AG08395 (cell line): ENCODE measurements at places on chromosomes 5 and 9.

GRCh38 chr5:64457846-64458245 lies 48.0 kb upstream of the RGS7BP start:
- no peak for DNase-seq

DNA sequence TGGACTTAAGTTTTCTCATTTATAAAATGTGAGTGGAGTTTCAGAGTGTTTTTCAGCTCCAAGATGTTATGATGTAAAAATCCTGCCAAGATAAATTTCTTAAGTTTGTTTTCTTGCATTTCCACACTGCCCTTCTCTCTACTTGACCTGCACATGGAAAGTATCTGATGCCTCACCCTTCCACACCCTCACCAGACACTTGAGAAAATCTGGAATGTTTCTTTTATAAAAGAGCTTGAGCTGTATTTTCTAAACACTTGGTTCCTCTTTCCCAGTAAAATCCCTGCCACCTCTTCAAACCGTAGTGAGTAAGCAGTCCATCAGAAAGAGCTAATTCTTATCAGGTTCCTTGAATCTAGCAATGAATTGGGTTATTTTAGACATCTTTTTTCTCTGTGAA lies 42.9 kb downstream of the FOXD1 start:
- DNase-seq, result no peak

GRCh38 chr9:17894501-17895160 lies 315.8 kb downstream of the SH3GL2 start:
- DNase-seq, result no peak

DNA sequence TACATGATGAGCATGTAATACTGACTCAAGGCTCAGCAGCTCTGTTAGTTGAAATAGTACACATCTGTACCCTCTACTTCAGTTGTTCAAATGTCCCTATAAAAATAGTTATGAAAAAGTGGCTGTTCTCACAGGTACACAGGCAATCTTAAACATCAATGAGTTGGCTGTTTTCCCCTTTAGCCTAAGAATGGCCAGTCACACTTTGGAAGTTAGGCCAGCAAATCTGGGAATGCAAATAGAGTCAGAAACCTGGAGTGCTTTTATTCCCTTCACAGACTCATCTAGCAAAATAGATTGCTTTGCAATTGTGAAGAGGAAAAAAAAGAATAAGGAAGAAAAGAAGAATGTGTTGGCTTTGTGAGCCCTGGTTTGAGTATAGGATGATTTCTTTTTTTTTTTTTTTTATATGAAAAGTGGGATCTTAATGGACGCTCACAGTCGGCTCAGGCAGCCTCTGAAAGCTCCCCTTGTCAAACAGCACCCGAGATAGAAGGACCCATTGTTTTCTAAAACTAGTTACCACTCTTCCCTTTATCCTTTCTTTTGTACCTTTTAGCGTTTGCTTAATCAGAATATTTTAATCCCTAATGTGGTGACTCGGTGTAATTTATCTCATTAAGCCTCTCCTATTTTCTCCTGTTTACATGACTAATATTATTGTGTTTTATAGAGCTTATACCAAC lies 27.9 kb upstream of the TLE1 start:
- no peak for DNase-seq

DNA sequence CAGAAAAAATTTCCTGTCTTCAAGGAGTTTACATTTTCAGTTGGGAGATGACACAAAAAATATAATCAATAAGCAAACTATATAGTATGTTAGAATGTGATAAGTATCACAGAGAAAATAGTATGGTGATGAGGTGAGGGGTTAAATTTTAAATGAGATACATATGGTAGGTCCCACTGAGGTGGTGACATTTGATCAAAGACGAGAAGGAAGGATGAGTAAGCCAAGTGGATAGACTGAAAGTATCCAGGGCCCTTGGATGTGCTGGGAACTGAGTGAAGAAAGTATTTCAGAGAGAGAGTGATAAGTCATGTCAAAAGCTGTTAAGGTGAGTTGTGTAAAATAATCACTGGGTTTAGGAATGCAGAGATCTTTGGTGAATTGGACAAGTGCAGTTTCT lies 3.5 kb downstream of the CCDC192 start:
- DNase-seq, result no peak

DNA sequence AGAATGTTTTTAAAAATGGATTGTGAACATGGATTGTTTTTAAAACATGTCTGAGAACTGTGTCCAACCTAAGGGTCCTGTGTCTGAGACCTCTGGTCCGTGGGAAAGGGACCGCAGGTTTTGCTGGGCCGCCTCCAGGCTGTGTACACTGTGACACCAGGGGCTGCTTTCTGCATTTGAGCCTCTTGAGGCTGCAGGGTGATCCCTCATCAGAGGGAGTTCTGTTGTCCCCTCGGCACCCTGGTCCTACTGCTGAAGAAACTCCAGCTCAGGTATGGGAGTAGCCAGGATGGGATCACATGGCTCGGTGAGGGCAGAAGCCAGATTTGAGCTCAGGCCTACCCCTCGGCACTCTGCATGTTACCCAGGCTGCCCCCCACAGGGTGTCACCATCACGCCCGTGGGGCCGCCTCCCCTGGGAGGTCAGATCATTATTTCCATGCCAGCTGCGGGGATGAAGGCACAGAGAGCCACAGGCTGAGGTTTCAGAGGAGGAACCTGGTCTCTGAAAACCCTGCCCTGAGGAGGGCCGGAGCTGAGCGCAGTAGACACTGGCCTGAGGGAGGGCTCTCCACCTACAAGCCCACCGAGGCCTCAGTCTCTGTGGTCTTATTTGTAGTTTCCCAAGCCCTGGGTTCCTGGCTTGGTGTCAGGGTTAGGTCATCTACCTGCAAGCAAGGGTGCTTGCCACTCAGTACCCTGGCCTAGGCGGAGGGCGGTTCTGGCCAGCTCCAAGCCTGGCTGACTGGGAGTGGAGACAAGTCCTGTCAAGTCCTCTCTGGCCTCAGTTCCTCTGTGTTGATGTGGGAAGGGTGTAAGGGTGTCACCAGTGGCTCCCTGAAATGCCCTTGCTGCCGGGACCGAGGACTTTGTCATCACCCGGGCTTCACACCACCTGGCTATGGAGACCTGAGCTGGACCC lies 2.8 kb downstream of the PRR7 start:
- DNase-seq, result no peak

DNA sequence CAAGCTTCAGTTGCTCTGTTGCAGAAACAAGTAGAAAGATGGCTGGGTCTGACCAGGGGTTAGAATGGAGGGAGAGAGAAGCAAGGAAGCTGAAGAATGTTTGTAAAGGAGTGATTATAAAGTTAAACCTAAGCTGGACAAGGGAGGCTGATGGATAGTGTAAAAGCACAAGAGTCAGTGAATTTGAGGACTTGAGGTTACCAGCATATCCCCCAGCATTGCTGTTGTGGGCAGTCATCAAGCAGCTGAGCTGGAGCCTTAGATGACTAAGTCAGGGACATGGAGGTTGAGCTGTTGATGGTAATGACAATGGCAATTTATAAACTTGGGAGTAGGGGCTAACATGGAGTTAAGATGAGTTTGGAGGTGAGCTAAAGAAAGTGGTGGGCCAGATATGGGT lies 131.5 kb downstream of the ERCC6L2 start:
- peak; percentile 58 for DNase-seq

GRCh38 chr9:133169102-133169501 lies 5.4 kb upstream of the GBGT1 start:
- DNase-seq, result no peak

- no peak for DNase-seq
Observed at GRCh38 chr5:96817506-96817905, 9.8 kb upstream of the ERAP1 start.

DNA sequence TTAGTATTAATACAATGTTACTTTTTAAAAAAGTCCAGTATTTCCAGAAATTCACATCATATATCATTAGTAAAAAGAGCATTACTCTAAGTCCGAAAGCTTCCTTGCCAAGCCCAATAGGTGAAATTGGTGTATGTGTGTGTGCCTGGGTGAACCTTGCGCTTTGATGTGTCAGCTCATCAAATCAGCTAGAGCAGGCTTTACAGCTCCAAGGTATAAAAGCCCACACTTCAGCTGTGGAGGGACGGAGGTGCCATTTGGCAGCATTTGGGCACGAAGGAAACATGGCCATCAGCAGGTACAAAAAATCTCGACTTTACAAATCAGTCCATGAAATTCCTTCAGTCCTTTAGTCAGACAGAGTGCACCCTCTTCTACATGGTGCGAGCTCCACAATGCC lies 76.5 kb upstream of the IL7R start:
- DNase-seq, result no peak

DNA sequence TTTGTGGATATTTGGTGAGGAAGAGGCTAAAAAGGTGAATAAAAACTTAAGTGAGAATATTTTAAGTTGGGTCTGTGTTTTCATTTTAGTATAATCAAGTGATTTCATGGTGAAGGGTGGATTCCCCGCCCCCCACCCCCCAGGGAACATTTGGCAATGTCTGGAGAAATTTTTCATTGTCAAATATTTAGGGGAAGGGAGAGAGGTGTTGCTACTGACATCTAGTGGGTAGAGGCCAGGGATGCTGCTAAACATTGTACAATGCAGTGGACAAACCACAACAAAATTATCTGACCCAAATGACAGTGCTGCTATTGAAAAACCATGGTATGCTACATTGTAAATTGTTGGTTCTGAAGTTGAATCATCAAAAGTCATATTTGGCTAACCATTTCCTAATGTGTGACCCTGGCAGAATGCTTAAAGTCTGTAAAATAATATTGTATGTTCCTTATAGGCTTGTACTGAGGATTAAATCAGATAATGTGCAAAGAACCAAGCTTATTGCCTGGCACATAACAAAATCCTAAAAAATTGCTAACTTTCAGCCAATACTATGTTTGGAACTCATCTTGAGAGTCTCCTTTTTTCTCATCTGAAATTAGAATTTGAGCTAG lies 5.6 kb downstream of the C5orf24 start:
- peak; percentile 52 for DNase-seq

DNA sequence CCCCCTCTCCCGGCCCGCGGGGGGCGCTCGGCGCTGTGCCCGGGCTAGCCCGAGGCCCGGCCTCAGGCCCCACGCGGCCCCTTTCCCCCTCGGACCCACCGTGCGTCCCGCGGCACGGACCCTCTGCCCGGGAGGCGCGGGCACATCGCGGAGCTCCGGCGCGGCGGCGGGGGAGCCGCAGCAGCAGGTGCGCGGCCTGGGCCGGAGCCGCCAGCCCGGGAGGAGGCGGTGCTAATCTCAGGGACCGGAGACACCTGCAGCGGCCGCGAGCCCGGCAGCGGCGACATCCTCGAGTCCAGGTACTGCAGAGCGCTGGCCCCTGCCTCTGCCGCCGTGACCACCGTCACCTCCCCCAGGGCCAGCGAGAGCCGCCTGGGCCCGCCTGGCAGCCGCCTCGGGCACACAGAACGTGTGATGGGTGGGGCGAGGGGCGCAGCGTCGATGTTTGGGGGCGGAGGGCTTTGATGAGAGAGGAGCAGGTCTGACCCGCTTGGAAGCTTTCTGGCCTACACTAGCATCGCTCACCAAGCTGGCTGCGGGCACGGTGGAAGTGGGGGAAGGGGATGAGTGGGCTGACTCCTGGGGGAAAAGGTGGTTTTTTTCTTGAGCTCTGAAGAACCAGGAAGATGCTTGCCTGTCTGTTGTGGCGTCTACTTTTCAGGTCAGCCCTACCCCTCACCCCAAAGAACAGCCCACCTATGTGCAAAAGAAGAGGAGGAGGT lies 524 bp downstream of the CYFIP2 start:
- DNase-seq, result no peak

GRCh38 chr5:178327931-178328711 lies 95.5 kb upstream of the PHYKPL start:
- no peak for DNase-seq

DNA sequence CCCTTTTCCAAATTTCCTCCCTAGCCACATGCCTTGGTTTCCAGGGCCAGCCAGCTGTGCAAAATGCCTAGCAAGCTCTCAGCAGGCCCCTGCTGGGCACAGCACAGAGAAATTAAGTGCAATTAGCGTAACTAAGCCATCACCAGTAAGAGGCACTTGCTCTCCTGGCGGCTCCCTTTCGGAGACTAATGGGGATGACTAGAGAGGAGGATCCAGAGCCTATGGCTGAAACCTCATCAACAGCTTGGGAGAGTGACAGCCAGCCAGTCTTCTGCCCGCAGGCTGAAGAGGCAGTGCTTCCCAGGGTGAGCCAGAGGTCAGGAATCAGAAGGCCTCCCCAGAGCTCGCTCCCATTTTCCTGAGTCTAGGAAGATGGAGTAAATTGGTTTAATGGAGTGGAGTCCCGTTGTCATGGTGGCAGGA lies 108.4 kb downstream of the KCNIP1 start:
- DNase-seq, result no peak

DNA sequence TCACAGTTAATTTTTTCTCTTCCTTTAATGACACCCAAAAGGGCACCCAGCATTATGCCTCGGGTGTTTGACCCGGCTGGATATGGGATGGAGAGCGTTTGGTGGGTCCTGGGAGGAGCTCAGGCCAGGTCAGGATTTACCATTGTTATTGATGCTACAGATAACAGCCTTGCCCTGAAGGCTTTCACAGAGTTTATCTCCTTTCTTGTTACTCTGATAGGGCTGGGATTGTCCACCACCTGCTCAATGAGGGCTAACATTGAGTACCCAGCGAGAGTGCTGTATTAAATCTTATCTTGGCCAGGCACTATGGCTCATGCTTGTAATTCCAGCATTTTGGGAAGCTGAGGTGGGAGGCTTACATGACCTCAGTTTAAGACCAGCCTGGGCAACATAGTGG lies 37.2 kb downstream of the GADD45G start:
- DNase-seq, result no peak
